Dermis microvascular lymphatic vessel endothelial cell (primary cell): ENCODE measurements at places on chromosomes 12 and 14. TPM values are rescaled to one million over a fixed set of nuclear protein-coding genes. Genes with fewer than 3 reads are reported as not detected.

GRCh38 chr12:3275171-3276041, 198.2 kb downstream of the TSPAN9 start:
- DNase-seq = peak; percentile 48

- DNase-seq = peak; percentile 83
Observed at GRCh38 chr14:105300542-105301102, at the start of gene BRF1. TSS of gene BRF1 (minus strand) at chr14:105301001. CDS start at chr14:105300629, 372 bp downstream.

DNA sequence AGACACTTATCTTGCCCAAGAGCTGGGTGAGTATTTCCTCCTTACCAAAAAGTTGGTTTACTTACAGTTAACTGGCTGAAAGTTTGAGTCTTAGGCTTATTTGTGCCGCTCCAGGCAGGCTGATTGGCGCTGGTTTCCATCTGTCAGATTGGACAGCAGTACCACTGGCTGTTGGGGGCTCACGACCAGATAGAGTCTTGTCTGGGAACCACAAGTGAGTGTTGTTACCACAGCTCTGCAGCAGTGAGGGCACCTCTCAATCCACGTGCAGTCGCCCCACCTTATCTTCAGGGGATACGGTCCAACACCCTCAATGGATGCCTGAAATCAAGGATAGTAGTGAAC, 58.9 kb downstream of the DDX51 start:
- peak; percentile 14 for DNase-seq

GRCh38 chr14:49516286-49516685, 69.9 kb downstream of the RPS29 start:
- DNase-seq = no peak

DNA sequence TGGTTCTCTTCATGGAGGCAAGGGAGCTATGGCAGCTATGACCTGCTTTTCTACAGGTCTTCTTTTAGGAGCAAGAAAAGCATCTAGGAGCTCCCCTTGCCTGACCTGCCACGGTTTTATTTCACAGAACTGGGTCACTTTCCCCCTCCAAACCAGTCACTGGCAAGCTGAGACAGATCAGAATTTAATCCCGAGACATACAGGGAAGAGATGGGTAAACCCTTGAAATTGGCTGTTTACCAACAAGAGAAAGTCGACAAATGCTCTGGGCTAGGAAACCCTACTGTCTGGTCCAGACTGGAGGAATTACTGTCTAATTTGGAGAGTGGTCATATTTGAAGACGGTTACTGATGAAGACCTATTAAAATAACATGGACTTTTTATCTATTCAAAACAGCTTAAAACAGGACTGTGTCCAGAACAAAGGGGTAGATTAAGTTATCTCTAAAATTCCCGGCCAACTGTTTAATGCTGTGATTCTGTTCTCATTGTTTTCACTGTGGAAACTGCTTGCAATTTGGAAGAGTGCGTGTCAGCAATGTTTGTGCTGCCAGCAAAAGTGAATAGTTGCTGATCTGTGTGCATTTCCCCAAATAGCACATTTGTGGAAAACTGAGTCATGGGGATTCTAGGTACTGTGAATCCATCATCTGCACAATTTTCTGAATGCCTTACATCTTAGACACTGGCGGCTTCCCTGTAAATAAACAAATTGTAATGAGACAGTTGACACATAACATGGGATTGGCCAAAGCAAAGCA, 73.4 kb upstream of the EEA1 start:
- DNase-seq = peak; percentile 100

Gene NTN4
- total RNA-seq = 204 and 516 TPM in 2 replicates
